ENCODE measurements at places on chromosomes 6 and 20.

- no peak for DNase-seq
Measured at GRCh38 chr6:3072798-3073197, 4.5 kb downstream of the RIPK1 start.

- DNase-seq: no peak
Measured at GRCh38 chr20:48679599-48679998, 148.2 kb downstream of the PREX1 start.

GRCh38 chr6:39169448-39170344 is 54.7 kb upstream of the SAYSD1 start:
- DNase-seq: no peak

DNA sequence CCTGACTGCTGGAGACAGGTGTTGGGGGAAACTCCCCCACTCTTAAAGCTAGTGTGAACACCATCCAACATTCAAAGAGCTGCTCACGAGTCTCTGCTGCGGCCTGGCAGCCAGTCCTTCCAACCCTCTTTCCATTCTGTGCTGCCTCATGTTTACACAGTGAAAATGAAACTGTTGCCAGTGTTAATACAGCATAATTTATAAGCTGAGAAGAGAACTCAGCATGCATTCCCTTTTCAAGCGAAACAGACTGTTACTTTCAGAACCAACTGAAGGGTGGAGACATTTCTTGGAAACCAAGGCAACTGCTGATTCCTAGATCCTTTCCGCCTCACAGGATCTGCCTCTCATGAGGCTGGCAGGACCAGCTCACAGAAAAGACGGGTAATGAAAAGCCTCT is 533.8 kb upstream of the ID4 start:
- DNase-seq: peak; percentile 76

DNA sequence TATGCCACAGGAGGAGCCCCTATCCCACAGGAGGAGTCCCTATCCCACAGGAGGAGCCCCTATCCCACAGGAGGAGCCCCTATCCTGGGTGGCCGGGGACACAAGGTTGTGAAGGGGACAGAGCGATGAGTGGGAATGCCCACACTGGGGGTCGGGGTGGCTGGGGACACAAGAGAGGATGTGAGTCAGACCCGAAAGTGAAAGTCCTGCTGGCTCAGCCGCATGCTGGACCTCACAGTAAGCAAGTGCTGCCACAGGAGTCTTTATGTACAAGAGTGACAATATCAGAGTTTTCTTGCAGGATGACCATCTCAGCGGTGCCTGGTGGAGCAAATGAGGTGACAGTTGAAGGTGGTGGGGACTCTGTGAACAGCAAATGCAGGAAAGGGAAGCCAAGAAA is 93.7 kb downstream of the PSMB1 start:
- DNase-seq: no peak

- DNase-seq: no peak
Measured at GRCh38 chr20:57598060-57598459, 22.2 kb downstream of the ZBP1 start.

- no peak for DNase-seq
Measured at GRCh38 chr6:135810486-135810885, 41.0 kb upstream of the PDE7B start.

DNA sequence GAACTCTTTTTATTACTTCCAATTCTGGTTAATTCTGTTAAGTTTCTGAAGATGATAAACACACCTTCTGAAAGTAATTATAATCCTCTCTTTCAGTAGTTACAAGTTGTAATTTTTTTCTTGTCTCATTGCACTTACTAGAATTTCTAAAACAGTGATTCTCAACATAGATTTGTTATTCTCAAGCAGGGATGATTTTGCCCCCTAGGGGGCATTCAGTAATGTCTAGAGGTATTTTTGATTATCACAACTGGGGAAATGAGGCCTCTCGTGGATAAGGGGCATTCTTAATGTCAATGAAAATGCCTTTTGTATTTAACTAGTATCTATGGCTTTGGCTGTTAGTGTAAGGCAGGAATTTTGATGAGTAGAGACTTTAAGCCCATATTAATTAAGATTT is 39.4 kb upstream of the MAFB start:
- DNase-seq: no peak

- DNase-seq: no peak
Measured at GRCh38 chr6:152695372-152696045, 2.2 kb upstream of the MYCT1 start.

- peak; percentile 47 for DNase-seq
Measured at GRCh38 chr20:64238115-64238825, 17.3 kb upstream of the PCMTD2 start.

GRCh38 chr6:139927236-139927635 is 552.8 kb upstream of the CITED2 start:
- DNase-seq: no peak

- DNase-seq: no peak
Measured at GRCh38 chr20:63427206-63427605, 45.2 kb downstream of the KCNQ2 start.

DNA sequence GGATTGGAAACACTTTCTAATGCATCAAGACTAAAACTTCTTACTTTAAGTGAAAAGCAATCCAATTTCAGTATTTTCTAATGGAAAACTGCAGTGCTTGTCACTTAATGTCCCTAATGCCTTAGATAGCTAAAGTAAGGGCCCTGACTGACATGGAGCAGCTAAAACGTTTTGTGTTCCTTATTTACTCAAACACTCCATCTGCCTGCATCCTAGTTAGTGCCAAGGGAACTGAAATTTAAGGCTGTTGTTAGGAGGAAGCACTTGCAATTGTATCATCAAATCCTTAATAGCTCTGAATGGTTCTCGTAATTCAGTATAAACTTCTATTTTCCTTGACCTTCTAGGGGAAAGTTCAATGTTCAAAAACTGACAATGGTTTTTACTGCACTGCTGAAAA is 127.4 kb downstream of the GJA10 start:
- peak; percentile 25 for DNase-seq

GRCh38 chr20:5535125-5535756 is 215.0 kb upstream of the SHLD1 start:
- no peak for DNase-seq

GRCh38 chr6:119612911-119613381 is 263.4 kb upstream of the MAN1A1 start:
- no peak for DNase-seq

- DNase-seq: no peak
Measured at GRCh38 chr6:156658966-156659821, 118.0 kb upstream of the ARID1B start.

DNA sequence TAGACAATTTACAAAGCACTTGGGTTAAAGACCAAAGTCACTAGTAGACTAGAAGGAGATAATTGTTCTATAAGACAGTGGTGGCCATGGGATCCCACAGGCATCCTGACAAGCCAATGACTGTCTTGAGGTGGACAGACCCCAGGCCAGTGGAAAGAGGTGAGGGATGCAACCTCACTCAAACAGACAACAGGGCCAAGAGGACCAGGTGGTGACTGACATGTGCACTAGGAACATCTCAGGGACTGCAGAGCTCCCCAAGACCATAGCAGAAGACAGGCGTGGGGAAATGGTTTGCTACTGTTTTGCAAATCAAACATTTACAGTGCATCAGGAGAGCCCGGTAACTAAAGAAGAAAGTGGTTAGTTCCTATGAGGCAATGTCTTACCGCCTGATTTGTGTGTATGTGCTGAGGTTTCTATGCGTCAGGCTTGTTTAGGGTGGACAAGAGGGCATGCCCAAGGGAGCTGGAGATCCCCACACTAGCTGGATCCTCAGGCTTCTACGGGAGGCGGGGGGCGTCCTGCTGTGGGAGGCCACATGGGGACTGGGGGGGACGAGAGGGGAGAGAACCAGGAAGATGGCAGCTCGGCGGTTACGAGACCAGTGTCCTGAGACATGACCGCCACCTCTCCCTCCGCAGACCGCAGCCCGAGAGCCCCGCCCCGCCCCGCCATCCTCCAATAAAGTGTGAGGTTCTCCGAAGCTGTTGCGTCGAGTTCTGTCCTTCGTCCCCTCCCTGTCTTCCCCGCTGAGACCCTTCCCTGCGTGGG is 623 bp upstream of the MRPS26 start:
- peak; percentile 92 for DNase-seq

DNA sequence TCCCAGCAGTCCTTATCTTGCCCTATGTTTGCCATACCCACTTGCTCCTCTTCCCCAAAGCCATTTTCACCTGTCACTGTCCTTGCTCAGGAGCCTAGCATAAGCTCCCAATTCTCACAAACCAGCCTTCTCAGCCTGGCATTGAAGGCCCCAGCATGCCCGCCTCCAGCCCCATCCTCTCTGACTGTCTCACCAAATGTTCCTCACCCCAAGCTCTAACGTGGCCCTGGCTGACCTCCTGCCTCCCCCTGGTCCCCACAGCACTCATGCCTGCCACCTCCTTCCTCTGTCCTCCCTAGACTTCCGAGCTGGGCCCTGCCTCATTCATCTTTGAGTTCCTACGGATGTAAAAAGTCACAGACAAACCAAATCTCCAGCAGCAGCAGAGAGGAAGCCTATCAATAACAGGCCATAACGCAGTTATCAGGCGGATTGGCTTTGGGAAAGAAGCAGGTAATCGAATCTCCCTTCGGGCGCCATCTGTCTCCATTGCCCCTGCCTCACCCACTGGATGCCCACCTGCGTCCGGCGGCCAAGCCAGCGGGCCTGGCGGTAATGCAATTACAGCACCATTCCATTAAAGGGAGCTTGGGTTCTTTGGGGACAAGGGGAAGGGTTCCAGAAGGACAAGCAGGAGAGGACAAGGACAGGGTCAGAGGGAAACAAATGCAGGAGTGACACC is 104.4 kb downstream of the MRPL14 start:
- DNase-seq: no peak

GRCh38 chr6:139369568-139370282 is 4.7 kb downstream of the CITED2 start:
- peak; percentile 52 for DNase-seq

- no peak for DNase-seq
Measured at GRCh38 chr6:25387911-25388310, 108.7 kb downstream of the CARMIL1 start.

GRCh38 chr20:11582060-11582459 is 335.6 kb upstream of the BTBD3 start:
- no peak for DNase-seq

DNA sequence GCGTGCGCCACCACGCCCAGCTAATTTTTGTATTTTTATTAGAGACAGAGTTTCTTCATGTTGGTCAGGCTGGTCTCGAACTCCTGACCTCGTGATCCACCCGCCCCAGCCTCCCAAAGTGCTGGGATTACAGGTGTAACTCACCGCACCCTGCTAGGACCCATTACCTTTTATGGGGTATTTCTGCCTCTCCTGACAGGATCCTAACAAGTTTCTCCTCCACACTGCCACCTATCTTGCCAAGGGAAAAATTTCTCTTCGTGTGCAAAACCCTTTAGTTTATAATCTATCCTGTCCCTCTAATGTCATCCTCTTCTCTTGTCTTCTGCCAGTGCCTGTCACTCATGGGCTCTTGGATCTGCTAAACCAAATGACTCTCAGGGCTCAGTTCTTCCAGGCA is 1.9 kb downstream of the STMND1 start:
- DNase-seq: no peak

DNA sequence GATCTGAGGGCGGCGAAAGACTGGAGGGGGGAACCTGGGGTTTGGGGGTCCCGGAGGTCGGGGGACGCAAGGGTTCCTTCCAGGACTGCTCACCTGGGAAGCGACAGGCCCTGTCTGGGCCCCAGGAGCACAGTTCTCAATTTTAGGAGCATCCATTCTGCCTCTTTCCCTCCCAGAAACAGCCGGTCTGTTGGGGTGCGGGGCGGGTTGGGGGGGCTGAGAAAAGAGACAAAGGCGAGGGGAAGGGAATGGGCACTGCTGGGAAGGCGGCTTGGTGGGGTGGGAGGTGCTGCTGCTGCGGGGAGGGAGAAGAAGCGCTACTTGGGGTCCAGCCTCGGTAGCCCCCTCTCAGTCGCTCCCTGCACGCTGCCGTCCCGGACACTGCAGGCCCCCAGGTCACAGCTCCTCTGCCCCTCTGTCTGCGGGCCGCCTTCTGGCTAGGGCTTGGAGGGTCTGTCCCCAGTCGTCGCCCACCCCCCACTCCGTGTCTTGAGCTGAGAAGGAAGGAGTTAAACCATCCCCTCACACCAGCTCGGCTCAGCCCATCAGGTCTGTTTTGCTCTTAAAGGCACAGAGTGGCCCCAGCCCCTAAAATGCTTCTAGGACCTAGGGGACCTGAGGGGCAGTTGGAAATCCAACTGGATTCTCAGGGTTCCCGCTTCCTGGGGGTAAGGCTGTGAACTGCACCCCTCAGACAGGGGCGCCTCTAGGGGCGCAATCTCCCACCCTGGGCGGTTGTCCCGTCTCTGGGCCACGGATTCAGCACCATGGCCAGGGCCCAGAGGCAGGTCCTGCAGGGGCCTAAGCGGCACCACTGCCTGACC is 690 bp downstream of the GDAP1L1 start:
- peak; percentile 28 for DNase-seq

GRCh38 chr20:25076731-25077609 is 5.0 kb downstream of the VSX1 start:
- peak; percentile 83 for DNase-seq

DNA sequence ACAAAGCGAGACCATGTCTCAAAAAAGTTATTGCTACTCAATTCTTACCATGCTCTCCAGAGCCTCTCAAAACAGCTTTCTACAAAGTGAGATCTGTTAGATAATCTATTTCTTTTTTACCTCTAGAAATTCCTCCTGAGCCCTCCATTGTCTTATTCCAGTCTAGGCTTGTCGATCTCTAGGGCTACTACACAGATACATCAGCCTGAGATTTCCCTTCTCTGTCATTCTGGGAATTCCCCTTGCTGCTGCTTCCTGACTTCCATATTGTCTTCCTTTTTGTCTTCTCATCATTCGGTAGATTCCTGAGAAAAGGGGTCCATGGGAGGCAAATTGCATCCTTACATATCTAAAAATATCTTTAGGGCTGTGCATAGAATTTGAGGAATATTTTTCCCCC is 75.6 kb upstream of the GNRH2 start:
- DNase-seq: no peak

DNA sequence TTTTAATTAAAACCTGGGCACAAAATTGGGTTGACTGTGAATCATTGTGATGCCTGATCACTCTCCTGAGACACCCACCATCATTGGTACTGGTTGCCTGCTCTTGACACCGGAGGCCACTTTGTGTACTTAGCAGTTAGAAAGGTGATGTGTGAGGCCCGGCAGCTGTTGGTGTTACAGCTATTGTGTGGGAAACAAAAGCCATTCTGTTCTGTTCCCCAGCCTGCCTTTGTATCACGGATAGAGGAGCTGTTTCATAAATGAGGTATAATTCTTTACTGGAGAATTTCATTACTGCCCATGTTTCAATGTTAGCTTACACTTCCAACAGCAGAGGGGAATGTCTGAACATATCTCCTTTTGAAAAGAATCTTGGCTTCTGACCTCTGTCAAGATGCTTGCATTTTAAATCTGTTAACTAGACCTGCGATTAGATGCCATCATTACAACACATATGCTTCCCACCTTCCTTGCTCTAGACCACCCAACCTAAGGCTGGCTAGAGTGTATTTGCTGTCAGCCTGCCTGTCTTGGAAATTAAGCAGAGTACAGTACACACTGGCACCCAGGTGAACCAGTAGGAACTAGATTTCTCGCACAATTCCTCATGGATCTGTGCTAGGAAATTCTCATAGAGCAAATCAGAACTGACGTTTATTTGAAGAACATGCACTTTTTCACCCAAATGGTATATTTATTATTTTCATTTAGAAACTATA is 142.4 kb upstream of the INSM1 start:
- DNase-seq: no peak

- peak; percentile 34 for DNase-seq
Measured at GRCh38 chr6:13523826-13524622, 36.6 kb upstream of the GFOD1 start.

Measured in cerebellum (tissue), 4 donors.